ENCODE measurements at places on chromosomes 2 and 18. TPM values are rescaled to one million over a fixed set of nuclear protein-coding genes. Genes with fewer than 3 reads are reported as not detected.

- peak overlapping the region; percentile 52 for H3K27ac ChIP-seq
- DNase-seq = peak; percentile 87
- no peak overlapping the region for H3K4me3 ChIP-seq
- H3K4me1 ChIP-seq = peaks cover 3% of the 10 kb centered on the region
Observed at GRCh38 chr2:40371525-40372282, 80.2 kb downstream of the SLC8A1 start.

GRCh38 chr2:219001577-219002394 lies 8.6 kb upstream of the CRYBA2 start:
- peaks cover 30% of the 10 kb centered on the region for H3K4me1 ChIP-seq
- no peak overlapping the region for H3K4me3 ChIP-seq
- no peak for DNase-seq
- peaks cover 93% of the 10 kb centered on the region for H3K27me3 ChIP-seq
- H3K27ac ChIP-seq = no peak overlapping the region

- peaks cover 4% of the 10 kb centered on the region for H3K4me1 ChIP-seq
- H3K27ac ChIP-seq = no peak overlapping the region
- no peak for DNase-seq
Observed at GRCh38 chr2:144415386-144415785, 104.5 kb downstream of the ZEB2 start.

GRCh38 chr18:9173770-9174233 lies 37.2 kb downstream of the ANKRD12 start:
- H3K36me3 ChIP-seq = no peaks in the 10 kb centered on the region
- DNase-seq = peak; percentile 4
- no peak overlapping the region for H3K4me3 ChIP-seq
- H3K4me1 ChIP-seq = peaks cover 2% of the 10 kb centered on the region

Gene C1QL2
- not detected for total RNA-seq

- peaks cover 34% of the 10 kb centered on the region for H3K27me3 ChIP-seq
- DNase-seq = no peak
- H3K36me3 ChIP-seq = no peaks in the 10 kb centered on the region
- no peak overlapping the region for H3K27ac ChIP-seq
Observed at GRCh38 chr2:113281910-113282746, 3.4 kb upstream of the PAX8 start.

- H3K27me3 ChIP-seq = peaks cover 8% of the 10 kb centered on the region
- H3K27ac ChIP-seq = no peak overlapping the region
- DNase-seq = no peak
- H3K4me3 ChIP-seq = no peak overlapping the region
- H3K36me3 ChIP-seq = no peaks in the 10 kb centered on the region
- H3K4me1 ChIP-seq = no peaks in the 10 kb centered on the region
Observed at GRCh38 chr2:105181282-105181681, 60.3 kb upstream of the GPR45 start.

- H3K4me1 ChIP-seq = no peaks in the 10 kb centered on the region
- H3K27me3 ChIP-seq = no peaks in the 10 kb centered on the region
- H3K36me3 ChIP-seq = peaks cover 70% of the 10 kb centered on the region
- peak; percentile 26 for DNase-seq
- no peak overlapping the region for H3K4me3 ChIP-seq
Observed at GRCh38 chr2:101873543-101873942, 118.2 kb upstream of the IL1R2 start.

Gene LAMA1
- total RNA-seq = 6.4 TPM

GRCh38 chr2:240839152-240840143 lies 19.4 kb upstream of the KIF1A start:
- peaks cover 26% of the 10 kb centered on the region for H3K27me3 ChIP-seq
- peaks cover 15% of the 10 kb centered on the region for H3K4me1 ChIP-seq
- no peak overlapping the region for H3K27ac ChIP-seq
- DNase-seq = no peak
- no peaks in the 10 kb centered on the region for H3K36me3 ChIP-seq

GRCh38 chr2:173957517-173957916 lies 7.7 kb downstream of the SP3 start:
- H3K4me3 ChIP-seq = no peak overlapping the region
- no peaks in the 10 kb centered on the region for H3K27me3 ChIP-seq
- no peak overlapping the region for H3K27ac ChIP-seq
- H3K4me1 ChIP-seq = no peaks in the 10 kb centered on the region
- peaks cover 29% of the 10 kb centered on the region for H3K36me3 ChIP-seq

DNA sequence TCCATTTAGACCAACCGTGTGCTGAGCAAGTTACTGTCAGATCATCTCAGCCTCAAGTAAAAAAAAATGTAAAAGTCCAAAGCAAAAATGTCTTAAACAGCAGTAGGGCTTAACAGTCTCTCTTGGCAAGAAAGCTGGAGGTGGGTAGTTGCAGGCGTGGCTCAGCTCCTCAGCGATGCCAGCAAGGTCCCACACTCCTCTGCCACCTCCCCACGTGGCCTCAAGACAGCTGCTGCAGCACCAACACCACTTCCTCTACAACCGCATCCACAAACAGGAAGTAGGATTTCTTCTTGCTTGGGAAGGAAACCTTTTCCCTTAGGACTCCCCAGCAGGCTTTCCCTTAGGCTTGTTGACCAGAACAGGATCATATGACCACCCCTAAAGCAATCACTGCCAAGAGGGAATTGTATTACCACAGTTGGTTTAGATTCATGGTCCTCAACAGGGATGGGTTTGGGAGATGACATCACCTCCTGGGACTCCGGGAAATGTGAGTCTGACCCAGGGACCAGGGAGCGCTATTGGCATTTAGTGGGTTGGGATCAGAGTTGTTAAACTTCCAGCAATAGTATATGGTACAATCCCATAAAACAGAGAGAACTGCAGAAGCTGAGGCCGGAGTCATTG lies 97.1 kb downstream of the MAPK4 start:
- peaks cover 30% of the 10 kb centered on the region for H3K4me1 ChIP-seq
- peak; percentile 47 for DNase-seq

- peak overlapping the region; percentile 33 for H3K4me3 ChIP-seq
- H3K4me1 ChIP-seq = peaks cover 13% of the 10 kb centered on the region
- peak overlapping the region; percentile 81 for H3K27ac ChIP-seq
- DNase-seq = no peak
Observed at GRCh38 chr18:58578835-58579560, 49.9 kb downstream of the ALPK2 start.

- H3K27me3 ChIP-seq = no peaks in the 10 kb centered on the region
- H3K4me3 ChIP-seq = no peak overlapping the region
- H3K36me3 ChIP-seq = no peaks in the 10 kb centered on the region
- no peak for DNase-seq
- H3K27ac ChIP-seq = no peak overlapping the region
Observed at GRCh38 chr2:168626647-168627046, 170.6 kb downstream of the CERS6 start.

Gene ARHGEF33
- total RNA-seq = 0.71 TPM

- no peaks in the 10 kb centered on the region for H3K27me3 ChIP-seq
- H3K27ac ChIP-seq = no peak overlapping the region
- no peak for DNase-seq
- H3K4me1 ChIP-seq = no peaks in the 10 kb centered on the region
Observed at GRCh38 chr2:176383100-176383499, 113.9 kb downstream of the MTX2 start.

- peaks cover 29% of the 10 kb centered on the region for H3K27me3 ChIP-seq
- peak overlapping the region; percentile 73 for H3K4me3 ChIP-seq
- peaks cover 24% of the 10 kb centered on the region for H3K4me1 ChIP-seq
- no peak overlapping the region for H3K27ac ChIP-seq
- DNase-seq = peak; percentile 69
Observed at GRCh38 chr2:10303694-10304378, 1.1 kb downstream of the HPCAL1 start.

- no peak overlapping the region for H3K4me3 ChIP-seq
- no peaks in the 10 kb centered on the region for H3K36me3 ChIP-seq
- DNase-seq = no peak
- no peak overlapping the region for H3K27ac ChIP-seq
Observed at GRCh38 chr2:160575368-160575767, 81.8 kb upstream of the RBMS1 start.

DNA sequence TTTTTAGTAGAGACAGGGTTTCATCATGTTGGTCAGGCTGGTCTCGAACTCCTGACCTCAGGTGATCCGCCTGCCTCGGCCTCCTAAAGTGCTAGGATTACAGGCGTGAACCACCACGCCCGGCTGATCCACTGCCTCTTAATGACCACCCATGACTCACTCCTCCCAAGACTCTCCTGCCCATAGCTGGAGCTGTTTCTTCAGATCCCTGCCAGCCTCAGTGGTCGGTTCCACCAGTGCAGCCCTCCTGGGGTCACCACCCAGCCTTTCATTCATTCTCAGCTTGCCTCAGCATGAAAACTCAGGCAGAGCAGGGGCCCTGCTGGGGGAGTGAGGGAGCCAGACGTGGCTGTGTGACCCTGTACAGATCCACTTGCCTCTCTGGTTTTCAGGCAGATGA lies 12.5 kb downstream of the KCNIP3 start:
- H3K27ac ChIP-seq = no peak overlapping the region
- H3K4me1 ChIP-seq = peaks cover 63% of the 10 kb centered on the region
- no peak overlapping the region for H3K4me3 ChIP-seq
- DNase-seq = no peak

DNA sequence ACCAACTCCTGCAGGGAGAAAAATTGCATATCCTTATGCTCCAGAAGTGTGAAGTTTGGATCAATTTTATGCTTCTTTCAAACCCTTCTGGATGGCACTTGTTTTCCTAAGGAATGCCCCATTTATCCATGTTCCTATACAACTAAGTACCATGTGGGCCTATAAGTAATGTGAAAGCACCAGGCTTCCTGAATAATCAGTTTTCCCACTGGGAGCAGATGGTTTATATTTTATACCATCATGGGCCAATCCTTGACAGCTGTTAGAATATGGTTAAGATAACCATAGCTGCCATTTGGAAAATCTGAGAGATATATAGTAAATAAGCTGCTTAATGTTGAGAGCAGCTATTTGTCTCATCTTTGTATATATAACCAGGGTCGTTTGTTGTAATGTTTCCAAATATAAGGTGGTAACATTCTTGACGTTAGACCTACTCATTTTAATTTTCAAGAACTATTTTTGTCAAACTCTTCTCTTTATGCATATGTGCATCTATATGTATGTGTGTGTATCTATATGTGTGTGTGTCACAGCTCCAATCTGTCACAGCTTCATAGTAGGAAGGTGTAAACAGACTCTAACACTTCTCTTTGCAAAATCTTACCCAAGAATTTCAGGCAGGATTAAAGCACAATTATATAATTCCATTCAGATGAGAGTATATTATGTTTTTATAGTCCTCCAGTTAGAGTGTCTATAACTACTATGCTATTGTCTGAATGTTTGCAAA lies 458.7 kb upstream of the GCFC2 start:
- H3K4me3 ChIP-seq = no peak overlapping the region
- no peaks in the 10 kb centered on the region for H3K27me3 ChIP-seq
- no peak overlapping the region for H3K27ac ChIP-seq
